ENCODE measurements at places on chromosomes 1 and 21.

DNA sequence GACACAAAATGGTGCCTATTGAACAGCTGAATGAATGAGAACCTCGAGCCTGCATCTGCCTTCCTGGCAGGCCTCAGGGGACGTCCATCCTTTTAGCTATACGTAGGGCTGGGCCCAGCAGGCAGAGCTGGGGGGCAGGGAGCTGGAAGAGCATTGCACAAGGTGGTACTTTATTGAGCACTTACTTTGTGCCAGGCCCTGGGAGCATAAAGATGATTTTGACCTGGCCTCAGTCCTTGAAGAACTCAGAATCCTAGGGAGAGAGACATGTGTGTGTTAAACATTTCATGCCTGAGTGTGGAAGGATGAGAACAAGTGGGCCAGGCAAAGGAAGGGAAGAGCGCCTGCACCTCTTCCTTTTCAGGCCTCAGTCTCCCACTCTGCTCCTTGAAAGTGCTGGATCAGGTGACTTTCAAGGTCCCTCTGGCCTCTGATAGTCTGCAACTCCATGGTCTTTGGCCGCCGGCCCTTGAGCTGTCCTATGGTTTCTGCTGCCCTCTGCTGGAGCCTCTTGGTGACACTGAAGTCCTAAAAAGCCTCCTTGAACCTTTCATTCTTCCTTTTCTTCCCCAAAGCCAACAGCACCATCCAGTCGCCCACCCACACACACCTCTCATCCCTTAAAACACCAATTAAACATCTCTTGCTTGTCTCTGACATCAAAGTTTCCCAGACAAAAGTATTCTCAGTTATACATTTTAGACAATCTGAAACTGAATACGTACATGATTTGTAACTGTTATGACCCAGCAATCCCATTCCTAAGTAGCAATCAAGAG lies 3.5 kb upstream of the PEAR1 start:
- DNase-seq, result no peak

GRCh38 chr1:157292809-157293564 lies 154.8 kb upstream of the ETV3 start:
- DNase-seq, result no peak

GRCh38 chr1:199312626-199313025 lies 673.8 kb downstream of the PTPRC start:
- DNase-seq, result no peak

DNA sequence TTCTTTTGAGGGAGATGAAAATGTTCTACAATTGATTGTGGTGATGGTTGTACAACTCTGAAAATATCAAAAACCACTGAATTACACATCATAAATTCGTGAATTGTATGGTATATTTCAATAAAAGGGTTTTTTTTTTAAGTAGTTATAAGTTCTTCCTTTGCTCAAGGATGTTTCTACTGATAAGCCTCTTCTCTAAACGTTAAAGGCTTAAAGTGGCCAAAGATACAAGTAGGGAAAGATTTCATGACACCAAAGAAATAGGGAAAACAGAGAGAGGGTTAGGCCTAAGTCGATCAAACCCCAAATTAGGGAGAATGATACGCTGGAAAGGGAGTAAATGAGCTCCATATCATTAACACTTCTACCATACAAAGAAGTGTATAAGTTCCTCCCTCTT lies 4.1 kb downstream of the KDM5B start:
- DNase-seq, result no peak

DNA sequence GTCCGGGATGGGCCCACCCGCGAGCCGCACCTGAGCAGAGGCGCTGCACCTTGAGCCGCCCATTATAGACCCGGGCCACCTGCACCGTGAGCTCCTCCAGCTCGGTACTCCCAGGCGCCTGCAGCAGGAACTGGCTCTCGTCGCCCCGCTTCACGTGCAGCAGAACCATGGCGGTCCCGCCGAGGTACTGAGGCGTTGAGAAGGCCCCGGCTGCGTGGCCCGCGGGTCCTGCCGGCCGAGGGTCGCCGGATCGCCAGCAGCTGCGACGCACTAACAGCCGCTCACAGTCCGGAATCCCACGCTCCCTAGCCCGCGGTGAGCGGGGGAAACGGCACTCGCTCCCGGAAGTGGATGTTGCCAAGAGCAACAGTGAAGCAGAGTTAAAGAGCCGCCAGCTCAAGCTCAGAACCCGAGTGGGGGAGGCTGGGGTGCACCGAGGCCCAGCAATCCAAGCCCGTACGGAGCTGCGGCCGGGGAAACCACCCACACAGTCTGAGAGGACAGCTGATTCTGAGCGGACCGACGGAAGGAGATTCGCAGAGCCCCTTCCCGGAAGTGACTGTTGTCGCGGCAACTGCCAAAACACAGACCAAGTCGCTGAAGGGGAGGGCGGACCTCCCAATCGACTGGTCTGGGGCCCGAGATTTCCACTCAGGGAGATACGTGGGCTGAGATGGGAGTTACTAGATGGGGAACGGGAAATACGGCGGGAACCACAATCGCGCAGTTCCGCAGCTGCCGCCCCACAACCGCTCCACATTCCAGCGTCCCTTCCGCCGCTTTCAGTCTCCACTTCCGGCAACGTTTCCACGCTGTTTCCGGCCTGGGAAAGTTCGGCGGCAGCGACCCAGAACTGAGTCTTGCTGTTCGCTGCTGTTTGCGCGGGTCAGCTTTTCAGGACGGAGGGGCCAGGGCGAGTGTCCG lies at the start of gene CFAP298:
Gene CFAP298 (minus strand): TSS at position 303 of the 924 bp plus-strand sequence. CDS start 134 bp downstream, at position 169.
- peak; percentile 84 for DNase-seq

- DNase-seq, result no peak
These were observed 46.9 kb downstream of the S100B start for GRCh38 chr21:46557919-46558392.

- DNase-seq, result no peak
These were observed 35.4 kb upstream of the ZNF496 start for GRCh38 chr1:247366926-247367645.

DNA sequence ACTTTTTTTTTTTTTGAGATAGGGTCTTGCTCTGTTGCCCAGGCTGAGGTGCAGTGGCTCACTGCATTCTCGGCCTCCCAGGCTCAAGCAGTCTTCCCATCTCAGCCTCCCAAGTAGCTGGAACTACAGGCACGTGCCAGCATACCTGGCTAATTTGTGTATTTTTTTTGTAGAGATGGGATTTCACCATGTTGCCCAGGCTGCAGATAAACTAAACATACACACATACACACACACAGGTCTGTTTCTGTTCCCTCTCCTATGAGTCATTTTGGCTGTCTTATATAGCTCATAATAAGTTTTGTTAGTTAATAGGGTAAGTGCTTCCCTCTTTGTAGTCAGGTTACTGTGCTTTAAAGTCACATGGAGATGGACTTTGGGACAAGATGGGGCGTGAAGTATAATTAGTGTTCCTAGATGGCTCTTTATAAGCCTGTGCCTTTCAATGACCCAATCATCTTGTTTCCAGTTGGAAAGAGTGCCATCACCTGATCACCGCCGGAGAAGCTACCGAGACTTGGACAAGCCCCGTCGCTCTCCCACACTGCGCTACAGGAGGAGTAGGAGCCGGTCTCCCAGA lies 9.1 kb downstream of the PRPF38A start:
- no peak for DNase-seq

DNA sequence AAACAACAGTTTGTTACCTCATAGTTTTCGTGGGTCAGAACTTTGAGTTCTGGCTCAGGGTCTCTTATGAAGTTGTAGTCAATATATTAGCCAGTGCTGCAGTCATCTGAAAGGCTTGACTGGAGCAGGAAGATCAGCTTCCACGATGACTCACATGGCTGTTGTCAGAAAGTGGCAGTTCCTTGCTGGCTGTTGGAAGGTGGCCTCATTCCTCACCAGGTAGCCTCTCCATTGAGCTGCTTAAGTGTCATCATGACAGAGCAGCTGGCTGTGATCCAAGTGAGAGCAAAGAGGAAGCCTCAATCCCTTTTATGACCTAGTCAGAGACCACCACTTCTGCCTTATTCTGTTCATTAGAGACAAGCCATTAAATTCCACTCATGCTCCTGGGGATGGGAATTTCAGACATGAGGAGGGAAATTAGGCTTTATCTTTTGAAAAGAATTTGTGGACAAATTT lies 5.6 kb downstream of the OSBPL9 start:
- no peak for DNase-seq

DNA sequence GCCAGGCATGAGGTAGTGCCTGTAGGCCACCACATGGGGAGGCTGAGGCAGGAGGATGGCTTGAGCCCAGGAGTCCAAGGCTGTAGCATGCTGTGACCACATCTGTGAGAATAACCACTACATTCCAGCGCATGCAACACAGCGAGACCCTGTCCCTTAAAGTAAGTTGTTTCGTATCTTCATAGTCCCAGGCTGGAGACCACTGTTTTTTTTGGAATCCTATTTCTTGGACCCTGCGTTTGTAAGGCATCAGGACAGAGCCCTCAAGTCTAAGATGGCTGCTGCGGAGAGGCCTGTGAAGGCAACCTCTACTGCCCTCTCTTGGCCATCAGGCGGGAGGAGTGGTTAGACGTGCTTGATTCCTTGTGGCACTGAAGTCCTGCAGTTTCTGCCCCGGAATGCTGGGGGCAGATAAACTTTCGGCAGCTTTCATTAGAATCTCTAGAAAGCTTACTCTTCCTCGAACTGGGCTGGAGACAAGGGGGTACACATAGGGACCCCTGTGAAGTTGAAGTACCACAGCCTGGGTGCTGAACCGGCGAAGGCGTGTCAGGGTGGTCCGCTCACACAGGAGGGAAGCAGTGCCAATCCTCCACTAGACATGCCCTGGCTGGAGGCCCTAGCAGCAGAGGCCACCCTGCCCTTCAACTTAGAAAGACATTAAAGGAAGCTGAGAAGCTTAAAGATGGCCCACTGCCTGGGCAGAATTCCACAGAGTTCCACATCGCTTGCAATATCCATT lies 36.6 kb downstream of the RABIF start:
- DNase-seq, result peak; percentile 17

DNA sequence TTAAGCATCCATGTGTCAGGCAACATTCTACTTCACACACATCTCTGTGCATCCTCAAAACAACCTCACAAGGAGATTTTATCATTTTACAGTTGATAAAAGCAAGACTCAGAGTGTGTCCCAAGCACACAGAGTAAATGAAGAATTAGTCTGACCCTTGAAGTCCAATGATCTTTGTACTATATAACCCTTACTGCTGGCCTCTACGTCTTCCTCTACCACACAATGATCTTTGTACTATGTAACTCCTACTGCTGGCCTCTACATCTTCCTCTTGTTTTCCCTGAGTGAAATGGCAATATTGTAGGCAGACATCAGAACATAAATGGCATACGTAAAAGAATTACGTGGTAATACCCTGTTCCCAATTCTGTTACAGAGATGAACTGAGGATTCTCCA lies 55.3 kb downstream of the AHCTF1 start:
- DNase-seq, result no peak

GRCh38 chr1:42482635-42483153 lies 19.6 kb downstream of the CCDC30 start:
- no peak for DNase-seq

DNA sequence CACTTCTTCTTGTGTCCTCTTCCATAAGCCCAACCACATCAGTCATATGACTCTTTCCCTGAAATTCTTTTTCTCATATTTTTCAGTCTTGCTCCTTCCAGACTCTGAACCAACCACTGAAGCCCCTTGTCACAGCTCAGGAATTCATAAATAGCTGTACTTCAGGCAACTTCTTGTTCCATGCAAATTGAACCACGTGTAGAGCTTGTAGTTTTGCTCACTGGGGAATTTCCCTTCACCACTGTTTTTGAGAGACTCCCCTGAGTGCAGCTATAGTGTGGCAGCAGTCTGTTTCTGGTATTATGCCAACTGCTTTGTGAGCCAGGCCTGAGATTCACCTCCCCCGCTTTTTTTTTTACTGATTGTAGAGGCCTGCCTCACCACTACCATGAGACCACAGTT lies 150.3 kb upstream of the SPAG17 start:
- peak; percentile 91 for DNase-seq

- no peak for DNase-seq
These were observed 7.0 kb upstream of the TNFRSF1B start for GRCh38 chr1:12159816-12160215.

- DNase-seq, result no peak
These were observed 2.7 kb downstream of the FAM110D start for GRCh38 chr1:26161415-26162219.

Data from fibroblast of skin of left quadriceps (primary cell).